Neural crest cell (in vitro differentiated cells): ENCODE measurements at places on chromosomes 5 and 9.
A peak's percentile ranks its signal among the peaks of the same experiment; 100 is the strongest.

DNA sequence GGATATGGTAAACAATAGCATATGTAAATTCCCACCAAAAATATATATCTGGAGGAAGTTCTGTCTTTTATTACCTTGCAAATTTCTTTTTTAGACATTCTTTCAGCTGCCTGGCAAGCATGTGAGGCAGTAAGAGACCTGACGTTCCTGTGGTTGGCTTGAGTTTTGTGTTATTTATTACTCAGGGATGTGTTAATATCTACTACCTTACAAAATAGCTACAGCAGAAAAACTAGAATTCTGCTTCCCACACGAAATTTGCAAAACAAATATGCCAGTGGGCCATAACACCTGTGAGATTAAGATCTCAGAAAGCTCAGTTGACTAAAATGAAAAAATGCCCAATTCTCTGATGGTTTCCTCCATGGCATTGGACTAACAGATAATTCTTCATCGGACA is 274.2 kb downstream of the TMEM167A start:
- H3K4me1 ChIP-seq, result peaks cover 5% of the 10 kb centered on the region
- no peak for DNase-seq
- H3K27me3 ChIP-seq, result no peaks in the 10 kb centered on the region
- no peak overlapping the region for H3K4me3 ChIP-seq
- H3K36me3 ChIP-seq, result no peaks in the 10 kb centered on the region

DNA sequence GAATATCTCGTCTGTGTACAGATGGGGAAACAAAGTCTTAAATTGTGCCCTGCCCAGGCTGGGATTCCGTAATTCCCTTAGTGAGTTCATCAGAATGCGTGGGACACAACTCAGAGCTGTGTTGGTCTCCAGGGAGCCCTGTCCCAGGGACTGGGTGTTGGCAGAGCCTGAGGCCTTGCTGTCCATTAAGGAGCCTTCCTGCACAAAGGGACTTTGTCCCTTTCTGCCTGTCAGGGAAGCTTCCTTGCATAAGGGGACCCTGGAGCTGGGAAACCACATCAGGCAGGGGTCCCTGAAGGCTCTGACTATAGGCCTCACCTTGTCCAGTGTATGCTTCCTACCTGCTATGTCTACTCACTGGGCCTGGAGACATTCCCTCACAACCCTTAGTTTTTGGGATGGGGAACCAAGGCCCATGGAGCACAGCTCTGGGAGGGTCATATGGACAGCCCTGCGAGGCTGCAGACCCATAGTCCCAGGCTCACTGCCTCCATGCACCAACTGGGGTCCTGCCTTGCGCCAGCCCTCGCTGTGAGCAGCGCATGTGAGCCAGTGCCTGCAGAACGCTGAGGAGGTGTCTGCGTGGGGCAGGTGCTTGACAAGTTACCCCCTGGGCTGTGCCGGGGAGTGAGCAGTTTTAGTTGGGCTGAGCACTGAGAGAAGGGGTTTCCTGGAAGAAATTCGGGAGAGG is 1.6 kb downstream of the CARD19 start:
- no peaks in the 10 kb centered on the region for H3K27me3 ChIP-seq
- DNase-seq, result no peak
- peak overlapping the region; percentile 92 for H3K4me3 ChIP-seq

DNA sequence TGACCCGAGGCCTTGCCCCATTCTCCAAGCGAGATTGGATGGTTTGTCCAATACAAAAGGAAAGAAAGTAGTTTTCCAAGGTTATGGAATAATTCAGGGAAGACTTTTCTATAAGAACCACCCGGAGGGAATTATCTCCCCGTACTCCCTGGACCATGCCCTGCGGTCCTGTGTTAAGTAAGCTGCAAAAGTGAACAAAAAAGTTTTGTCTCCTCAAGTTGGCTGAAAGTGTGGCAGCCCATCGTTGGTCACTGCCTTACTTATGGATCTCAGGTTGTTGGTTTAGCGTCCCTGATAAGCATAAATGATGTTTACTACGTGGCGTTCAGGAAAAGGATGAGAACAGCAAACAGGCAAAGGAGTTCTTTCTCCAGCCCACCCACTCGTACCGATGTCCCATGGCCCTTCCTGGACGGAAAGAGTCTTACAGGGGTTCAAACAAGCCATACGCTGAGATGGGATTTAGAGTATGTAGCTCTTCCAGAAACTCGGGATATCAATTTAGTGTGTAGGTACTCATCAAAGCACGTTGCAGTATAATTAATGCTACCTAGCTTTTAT is 413 bp upstream of the AUH start:
- peak overlapping the region; percentile 84 for H3K27ac ChIP-seq
- peaks cover 20% of the 10 kb centered on the region for H3K4me1 ChIP-seq
- H3K36me3 ChIP-seq, result no peaks in the 10 kb centered on the region
- DNase-seq, result no peak
- H3K27me3 ChIP-seq, result no peaks in the 10 kb centered on the region

- peaks cover 53% of the 10 kb centered on the region for H3K27me3 ChIP-seq
- peak; percentile 29 for DNase-seq
- peaks cover 25% of the 10 kb centered on the region for H3K4me1 ChIP-seq
- peak overlapping the region; percentile 83 for H3K4me3 ChIP-seq
These were observed 1.2 kb downstream of the JMY start for GRCh38 chr5:79236970-79237739.

DNA sequence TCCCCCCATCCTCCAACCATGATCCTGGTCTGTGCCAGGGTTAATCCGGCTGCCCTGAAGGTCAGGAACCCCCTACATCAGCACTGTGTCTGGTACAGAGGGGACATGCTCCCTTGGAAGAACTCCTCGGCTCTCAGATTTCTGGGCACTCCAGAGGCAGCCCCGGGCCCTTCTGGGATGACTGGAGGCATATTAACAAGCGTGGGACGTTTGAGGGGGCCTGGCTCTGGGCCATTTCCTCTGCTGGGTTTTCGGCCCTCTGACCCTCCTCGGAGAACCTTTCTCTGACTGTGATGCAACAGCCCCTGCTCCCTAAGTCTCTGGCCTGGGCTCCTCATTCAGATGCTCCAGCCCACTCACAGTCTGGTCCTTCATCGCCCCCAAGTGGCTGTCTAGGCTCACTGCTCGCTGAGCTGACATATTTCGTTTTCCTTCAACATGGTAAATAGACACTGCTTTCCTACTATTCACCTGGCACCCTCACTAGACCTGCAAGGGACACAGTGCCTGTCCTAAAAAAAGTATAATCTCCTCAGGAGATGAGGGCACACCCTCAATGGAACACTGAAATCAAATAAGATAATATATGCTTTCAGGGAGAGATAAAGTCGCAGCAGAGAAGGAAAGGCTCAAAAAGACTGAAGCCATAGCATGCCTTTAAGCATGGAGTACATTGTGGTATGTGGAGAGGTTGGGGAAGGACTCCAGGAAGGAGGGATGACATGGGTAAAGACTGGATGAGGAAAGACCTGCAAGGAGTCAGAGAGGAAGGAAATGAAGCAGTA is 404.7 kb upstream of the TRPC7 start:
- DNase-seq, result peak; percentile 80
- no peaks in the 10 kb centered on the region for H3K4me1 ChIP-seq
- H3K27ac ChIP-seq, result no peak overlapping the region
- peaks cover 11% of the 10 kb centered on the region for H3K27me3 ChIP-seq
- H3K36me3 ChIP-seq, result no peaks in the 10 kb centered on the region
- H3K4me3 ChIP-seq, result no peak overlapping the region

DNA sequence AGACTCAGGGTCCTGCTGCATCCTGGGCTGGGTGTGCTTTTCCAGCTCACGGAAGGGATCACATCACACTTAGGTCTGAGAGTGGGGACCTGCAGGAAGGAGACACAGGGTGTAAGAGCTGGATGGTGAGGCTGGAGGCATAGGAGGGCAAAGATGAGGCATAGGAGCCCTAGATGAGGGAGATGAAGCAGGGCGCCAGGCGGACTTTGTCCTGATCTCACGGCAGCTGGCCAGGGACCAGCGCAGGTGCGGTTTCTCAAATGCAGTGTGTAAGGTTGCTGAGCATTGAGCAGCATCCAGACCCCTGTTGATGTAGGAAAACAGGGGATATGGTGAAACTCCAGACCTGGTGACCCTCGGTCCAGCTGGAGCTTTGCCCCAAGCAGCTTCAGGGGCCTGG is 156.5 kb downstream of the PSAT1 start:
- peaks cover under 1% of the 10 kb centered on the region for H3K36me3 ChIP-seq
- DNase-seq, result no peak
- H3K4me3 ChIP-seq, result no peak overlapping the region
- H3K4me1 ChIP-seq, result no peaks in the 10 kb centered on the region
- no peak overlapping the region for H3K27ac ChIP-seq
- no peaks in the 10 kb centered on the region for H3K27me3 ChIP-seq

DNA sequence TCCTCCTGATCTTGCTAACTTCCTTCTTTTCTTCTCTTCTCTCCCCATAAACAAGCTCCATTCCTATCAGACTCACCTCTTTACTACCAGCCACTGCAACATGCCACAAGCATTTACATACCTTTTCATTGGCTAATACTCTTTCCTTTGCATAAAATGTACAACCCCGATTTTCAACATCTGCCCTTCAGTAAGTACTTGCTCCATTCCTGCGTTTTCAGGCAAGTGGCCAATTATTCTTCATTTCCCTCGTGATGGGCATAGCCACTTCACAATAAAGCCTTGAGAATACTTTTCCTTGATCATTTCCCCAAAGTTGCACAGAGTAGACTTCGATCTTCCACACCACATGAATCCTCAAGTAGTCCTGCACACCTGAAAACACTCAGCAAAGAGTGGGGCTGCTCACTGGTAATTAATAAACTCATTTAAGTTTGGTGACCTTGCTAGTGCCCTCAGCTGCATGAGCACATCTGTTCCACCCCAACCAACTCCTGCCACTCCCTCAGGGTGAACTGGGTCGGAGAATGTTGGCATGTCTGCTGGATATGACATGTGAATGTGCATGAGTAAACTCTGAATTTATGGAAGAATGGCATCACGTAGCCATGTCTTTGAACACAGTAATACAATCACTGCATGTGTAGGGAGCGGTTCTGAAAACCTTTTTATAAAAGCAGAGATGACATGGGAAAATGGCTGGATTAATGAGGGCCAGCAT is 535.8 kb downstream of the SEMA5A start:
- H3K36me3 ChIP-seq, result peaks cover 8% of the 10 kb centered on the region
- H3K27me3 ChIP-seq, result no peaks in the 10 kb centered on the region
- peaks cover 1% of the 10 kb centered on the region for H3K4me1 ChIP-seq
- H3K4me3 ChIP-seq, result no peak overlapping the region
- no peak for DNase-seq

GRCh38 chr5:64854855-64855254 is 86.1 kb downstream of the CWC27 start:
- H3K4me3 ChIP-seq, result no peak overlapping the region
- no peak for DNase-seq
- no peaks in the 10 kb centered on the region for H3K4me1 ChIP-seq
- H3K36me3 ChIP-seq, result peaks cover 19% of the 10 kb centered on the region

DNA sequence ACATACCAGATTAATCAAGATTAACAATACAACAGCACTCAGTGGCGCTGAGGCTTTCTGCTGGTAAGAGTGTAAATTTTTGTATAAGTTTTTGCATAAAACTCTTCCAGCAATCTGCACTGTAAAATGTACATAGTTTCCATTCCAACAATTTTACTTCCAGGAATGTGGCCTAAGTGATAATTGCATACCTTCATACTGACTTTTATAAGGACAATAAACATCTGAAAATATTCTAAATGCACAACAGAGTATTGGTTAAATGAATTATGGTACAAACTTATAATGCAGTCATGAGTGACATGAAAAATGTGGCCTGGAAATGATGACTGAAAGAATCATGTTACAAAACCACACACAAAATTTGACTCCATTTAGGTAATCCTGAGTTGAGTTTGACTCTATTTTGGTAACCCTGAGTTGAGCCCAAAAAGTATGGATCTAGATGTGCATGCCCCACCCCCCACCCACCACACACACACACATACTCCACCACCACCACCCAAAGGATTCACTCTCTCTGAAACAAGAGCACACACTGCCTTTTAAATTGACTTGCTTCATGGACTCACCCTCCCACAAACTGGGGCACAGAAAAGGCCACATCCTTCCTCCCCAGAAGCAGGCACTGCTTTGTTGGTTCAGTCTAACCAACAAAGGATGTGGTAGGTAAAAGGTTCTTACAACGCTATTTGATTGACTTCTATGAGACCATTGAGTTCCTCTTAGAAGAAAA is 137.6 kb downstream of the SUSD1 start:
- no peak overlapping the region for H3K4me3 ChIP-seq
- DNase-seq, result no peak
- H3K4me1 ChIP-seq, result peaks cover 11% of the 10 kb centered on the region

DNA sequence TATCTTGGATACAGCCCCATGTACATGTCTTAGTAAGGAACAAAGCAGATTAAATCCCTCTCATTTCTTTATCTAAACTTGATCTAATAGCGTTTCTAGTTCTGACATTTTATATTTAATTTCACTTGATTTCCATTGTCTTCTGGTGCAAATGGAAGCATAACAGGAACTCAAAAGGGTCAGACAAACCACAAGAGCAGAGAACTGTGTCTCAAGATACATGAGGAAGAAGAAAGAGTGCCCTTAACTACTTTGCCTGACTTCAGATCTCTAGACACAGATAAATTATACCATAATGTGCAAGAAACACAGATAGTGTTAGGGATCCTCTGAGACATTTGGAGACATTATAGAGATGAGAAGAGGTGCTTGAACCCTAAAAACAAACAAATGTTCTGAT is 20.7 kb upstream of the STX17 start:
- no peaks in the 10 kb centered on the region for H3K27me3 ChIP-seq

GRCh38 chr9:112084334-112084733 is 90.8 kb downstream of the SUSD1 start:
- no peaks in the 10 kb centered on the region for H3K4me1 ChIP-seq
- no peak for DNase-seq
- no peak overlapping the region for H3K4me3 ChIP-seq
- H3K36me3 ChIP-seq, result peaks cover 13% of the 10 kb centered on the region
- H3K27me3 ChIP-seq, result no peaks in the 10 kb centered on the region

GRCh38 chr9:34190996-34191892 is 12.4 kb downstream of the UBAP1 start:
- no peak overlapping the region for H3K27ac ChIP-seq
- DNase-seq, result no peak
- no peak overlapping the region for H3K4me3 ChIP-seq

DNA sequence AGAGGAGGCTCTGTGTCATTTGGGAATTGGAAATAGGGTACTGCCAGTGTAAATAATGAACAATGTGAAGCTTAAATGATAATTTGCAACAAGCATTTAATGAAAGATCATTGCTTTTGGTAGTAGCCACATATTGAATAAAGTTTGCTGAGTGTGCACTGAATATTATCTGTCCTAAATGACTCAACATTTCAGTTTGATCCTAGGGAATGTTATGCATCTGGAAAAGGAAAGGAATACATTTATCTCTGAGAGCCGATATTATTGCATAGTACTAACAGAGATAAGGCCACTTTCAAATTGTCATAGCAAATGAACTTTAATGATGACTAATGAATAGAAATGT is 8.7 kb upstream of the ELL2 start:
- no peak for DNase-seq
- H3K4me3 ChIP-seq, result no peak overlapping the region
- H3K27ac ChIP-seq, result no peak overlapping the region
- H3K27me3 ChIP-seq, result no peaks in the 10 kb centered on the region
- no peaks in the 10 kb centered on the region for H3K4me1 ChIP-seq

GRCh38 chr5:116361171-116361967 is 213.3 kb downstream of the SEMA6A start:
- no peaks in the 10 kb centered on the region for H3K27me3 ChIP-seq
- peaks cover 4% of the 10 kb centered on the region for H3K4me1 ChIP-seq
- peak; percentile 42 for DNase-seq
- H3K27ac ChIP-seq, result peak overlapping the region; percentile 65
